ENCODE measurements at places on chromosomes 3 and 15.

GRCh38 chr15:29204369-29204755, 65.3 kb downstream of the NSMCE3 start:
- DNase-seq: no peak

GRCh38 chr15:64739156-64739555, 36.2 kb downstream of the RBPMS2 start:
- no peak for DNase-seq

DNA sequence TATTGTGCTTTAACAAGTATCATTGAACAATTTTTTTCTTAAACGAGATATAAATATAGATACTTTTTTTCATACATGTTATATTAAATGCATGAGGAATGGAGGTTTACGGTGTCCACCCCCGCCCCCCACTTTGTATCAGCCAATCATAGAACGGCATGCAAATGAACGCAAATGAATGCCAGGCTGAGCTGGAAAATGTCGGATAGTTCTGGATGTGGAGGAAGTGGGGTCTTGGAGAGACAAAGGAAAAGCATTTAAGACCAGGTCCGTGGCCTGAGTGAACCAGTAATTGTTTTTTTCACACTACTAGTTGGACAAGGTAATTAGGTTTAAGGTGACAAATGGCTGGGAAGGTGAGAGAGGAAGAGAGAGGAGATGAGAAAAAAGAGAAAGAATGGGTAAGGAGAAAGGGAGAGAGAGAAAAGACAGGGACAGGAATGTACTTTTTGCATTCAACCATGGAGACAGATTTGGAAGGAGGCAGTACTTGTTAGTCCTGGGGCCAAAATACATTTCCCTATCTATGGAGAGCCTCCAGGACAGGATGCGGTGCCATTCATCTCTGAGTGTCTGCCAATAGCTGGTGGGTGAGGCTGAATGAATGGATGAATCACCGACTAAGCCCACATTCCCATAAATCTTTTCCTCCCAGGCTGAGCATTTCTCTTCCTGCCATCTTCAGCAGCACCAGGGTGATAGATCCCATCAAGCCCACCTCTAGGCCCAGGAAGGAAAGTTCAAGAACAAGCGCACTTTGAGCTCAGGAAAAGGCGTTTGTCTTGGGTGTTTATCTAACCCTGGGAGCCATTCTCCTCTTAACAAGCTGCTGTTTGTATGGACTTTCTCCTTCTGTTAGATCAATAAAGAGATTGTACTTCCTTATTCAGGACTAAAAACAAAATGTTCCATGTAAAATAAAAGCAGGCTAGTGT, 1.4 kb upstream of the RAD18 start:
- DNase-seq: peak; percentile 10

DNA sequence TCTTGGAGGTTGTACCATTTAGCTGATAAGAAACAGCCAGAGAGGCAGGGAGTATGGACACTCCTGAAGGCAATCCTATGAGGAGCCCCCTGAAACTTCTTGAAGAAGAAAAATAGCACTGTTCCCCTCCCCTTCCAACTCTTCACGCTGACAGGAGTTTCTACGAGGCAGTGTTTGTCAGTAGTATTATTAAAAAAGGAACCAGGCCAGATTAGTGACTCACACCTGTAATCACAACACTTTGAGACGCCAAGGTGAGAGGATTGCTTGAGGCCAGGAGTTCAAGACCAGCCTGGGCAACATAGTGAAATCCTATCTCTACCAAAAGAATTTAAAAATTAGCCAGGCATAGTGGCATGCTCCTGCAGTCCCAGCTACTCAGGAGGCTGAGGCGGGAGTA, 38.7 kb downstream of the WWTR1 start:
- DNase-seq: no peak

DNA sequence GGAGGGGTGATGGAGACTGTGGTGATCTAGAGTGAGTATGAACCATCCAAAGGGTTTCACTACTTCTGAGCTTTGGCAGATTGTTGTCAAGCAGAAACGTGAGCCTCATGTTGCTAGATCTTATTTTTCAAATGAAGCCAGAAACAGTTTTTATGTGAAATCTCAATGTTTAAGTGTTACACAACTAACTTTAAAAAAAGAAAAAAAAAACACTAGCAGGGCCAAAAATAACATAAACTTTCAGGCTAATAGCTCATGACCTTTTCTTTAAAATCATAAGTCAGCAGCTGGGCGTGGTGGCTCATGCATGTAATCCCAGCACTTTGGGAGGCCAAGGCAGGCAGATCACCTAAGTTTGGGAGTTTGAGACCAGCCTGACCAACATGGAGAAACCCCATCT, 2.1 kb upstream of the HTR3D start:
- no peak for DNase-seq

- DNase-seq: no peak
These were observed 117.4 kb upstream of the MBNL1 start for GRCh38 chr3:152151216-152151876.

- no peak for DNase-seq
These were observed 921 bp downstream of the LMLN start for GRCh38 chr3:197960694-197961581.

DNA sequence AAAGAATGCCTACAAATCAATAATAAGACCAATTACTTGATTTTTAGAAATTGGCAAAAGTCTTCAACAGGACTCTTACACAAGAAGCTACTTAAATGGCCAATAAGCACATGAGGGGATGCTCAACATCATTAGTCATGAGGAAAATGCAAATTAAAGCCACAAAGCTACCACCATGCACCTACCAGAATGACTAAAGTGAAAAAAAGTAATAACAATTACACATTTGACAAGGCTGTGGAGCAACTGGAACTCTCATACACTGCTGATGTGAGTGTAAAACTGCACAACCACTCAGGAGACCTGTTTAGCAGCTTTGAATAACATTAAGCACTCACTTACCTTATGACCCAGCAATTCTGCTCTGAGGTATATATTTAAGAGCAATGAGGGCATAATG, 68.4 kb downstream of the PPCDC start:
- DNase-seq: no peak

- no peak for DNase-seq
These were observed 94.1 kb downstream of the TCF12 start for GRCh38 chr15:57012556-57012955.

Data from SW 1271 (cell line).